Germinal center (tissue), 1 donor: ENCODE measurements at places on chromosomes 3 and 15.

DNA sequence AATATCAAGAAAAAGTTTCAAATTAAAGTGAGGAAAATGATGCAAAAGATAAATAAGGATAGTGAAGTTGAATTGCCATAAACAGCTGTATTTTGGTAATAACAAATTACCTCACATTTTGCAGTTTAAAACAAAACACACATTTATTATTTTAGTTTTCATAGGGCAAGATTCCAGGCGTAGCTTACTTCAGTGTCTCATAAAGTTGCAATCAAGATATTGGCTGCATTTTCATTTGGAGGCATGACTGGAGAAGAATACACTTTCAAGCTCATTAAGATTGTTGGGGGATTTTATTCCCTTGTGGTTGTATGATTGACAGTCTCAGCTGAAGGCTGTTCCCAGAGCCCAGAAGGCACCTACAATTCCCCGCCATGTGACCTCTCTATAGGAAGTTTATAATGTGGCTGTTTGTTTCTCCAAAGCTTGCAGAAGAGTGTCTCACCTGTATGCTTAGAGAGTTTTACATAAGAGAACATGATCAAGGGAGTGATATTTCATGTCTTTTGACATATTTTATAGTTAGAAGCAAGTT lies 151.4 kb downstream of the OTOL1 start:
- no peak for DNase-seq

GRCh38 chr3:152197937-152198336 lies 70.8 kb upstream of the MBNL1 start:
- no peak for DNase-seq

- DNase-seq = no peak
Observed at GRCh38 chr15:39657668-39658067, 76.8 kb downstream of the THBS1 start.

- peak; percentile 40 for DNase-seq
Observed at GRCh38 chr3:66276705-66277274, 56.0 kb downstream of the SLC25A26 start.

- no peak for DNase-seq
Observed at GRCh38 chr3:134642445-134643149, 8.2 kb downstream of the KY start.

DNA sequence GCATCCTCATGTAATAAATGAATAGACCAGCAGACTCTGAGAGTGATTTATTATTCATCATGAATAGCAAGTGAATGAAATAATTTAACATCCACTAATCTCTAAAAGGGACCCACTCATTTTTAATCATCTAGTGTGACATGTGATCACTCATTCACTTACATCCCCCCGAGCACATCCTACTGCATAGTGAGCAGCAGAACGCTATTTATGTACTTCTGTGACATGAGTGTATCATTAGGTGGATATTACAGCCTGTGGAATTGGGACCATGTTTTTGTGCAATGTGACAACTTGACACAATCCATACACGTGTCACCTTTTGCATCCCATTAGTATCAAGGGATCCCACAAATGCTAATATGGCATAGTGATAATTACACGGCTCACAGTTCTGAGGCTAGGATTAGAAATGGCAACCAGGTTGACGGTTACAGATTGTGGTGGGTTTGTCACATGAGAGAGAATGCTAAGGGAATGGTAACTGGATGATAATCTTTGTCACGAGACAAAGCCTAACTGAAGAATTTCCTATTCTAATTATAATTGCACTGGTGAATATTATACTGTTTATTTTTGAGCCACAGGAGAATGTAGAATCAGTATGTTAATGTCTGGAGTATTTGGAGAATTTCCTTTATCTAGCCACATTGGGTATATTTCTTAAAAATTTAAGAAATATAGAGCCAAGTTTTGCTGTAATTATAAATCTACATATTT lies 595.2 kb upstream of the TBL1XR1 start:
- DNase-seq = no peak

- DNase-seq = no peak
Observed at GRCh38 chr15:63683343-63683951, 86.3 kb downstream of the FBXL22 start.

GRCh38 chr15:66885281-66885915 lies 180.0 kb upstream of the SMAD3 start:
- no peak for DNase-seq

GRCh38 chr3:196202516-196202970 lies 8.7 kb downstream of the ZDHHC19 start:
- DNase-seq = no peak

DNA sequence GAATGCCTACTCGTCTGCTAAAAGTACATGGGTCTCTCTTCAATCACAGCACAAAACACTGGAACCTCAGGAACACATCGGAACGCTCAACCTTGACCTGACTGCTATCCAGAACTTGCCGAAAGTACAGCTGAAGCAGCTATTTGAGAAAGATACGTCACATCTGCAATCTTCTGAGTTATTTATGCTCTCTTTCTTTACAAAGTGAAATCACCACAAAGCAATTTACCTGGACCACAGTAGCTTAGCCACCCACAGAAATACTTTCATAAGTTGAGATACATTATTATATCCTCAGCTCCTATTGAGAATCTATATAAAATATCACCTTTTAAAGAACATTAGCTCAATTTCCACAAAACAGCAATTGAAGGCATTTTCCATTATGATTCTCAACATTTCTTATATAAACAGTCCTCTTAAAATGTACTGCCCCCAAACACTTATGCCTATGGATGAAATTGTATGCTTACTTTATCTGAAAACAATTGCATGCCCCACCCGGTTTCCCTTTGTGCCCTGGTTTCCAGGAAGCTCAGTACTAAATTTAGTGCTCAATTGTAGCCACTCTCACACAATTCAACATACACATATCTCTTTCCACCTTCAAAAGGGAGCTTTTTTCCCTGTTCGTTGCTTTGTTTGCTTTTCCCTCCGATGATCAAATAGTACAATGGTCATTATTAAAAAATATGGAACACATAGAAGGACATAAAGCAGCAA lies 31.8 kb downstream of the HEG1 start:
- no peak for DNase-seq

- DNase-seq = no peak
Observed at GRCh38 chr15:86572368-86572841, 492.7 kb downstream of the AGBL1 start.

DNA sequence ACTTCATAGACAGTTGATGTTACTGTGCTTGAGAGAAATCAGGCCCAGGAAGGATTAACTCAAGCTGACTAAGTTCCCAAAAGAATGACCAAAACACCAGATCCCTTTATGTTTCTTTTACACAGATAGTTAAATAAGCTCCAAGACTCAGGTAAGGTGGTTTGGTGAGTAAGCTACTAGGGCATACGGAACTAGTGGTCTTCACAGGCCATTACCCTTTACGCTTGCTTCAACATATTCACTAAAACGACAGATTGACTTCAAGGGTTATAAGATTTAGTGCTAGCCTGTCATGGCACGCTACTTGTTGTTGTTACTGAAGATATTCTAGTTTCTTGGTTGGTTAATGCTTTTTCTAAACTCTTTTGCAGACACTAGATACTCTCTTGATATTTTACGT lies 369.3 kb downstream of the LPP start:
- DNase-seq = no peak

DNA sequence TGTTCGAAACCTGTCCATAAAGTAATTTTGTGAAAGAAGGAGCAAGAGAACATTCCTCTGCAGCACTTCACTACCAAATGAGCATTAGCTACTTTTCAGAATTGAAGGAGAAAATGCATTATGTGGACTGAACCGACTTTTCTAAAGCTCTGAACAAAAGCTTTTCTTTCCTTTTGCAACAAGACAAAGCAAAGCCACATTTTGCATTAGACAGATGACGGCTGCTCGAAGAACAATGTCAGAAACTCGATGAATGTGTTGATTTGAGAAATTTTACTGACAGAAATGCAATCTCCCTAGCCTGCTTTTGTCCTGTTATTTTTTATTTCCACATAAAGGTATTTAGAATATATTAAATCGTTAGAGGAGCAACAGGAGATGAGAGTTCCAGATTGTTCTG lies 44.4 kb downstream of the AGTR1 start:
- no peak for DNase-seq

GRCh38 chr3:10549617-10550230 lies 44.3 kb upstream of the ATP2B2 start:
- no peak for DNase-seq

DNA sequence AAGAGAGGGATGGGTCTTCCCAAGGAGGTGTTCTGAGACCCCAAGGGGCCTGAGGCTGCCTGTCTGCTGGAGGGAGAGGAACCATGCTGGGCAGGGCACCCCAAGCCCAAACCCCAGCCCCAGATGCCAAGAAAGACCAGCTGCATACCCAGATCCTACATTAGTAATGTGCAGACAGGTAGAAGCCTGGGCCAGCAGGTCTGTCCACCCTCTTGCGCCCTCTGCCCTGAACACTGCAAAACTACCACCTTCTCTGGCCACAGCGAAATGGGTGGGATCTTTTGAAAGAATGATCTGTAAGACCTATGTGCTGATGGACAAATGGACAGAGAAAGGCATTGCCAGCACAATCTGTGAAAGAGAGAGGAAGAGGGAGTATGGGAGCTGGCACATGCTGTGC lies 283.2 kb downstream of the EPHB1 start:
- no peak for DNase-seq

DNA sequence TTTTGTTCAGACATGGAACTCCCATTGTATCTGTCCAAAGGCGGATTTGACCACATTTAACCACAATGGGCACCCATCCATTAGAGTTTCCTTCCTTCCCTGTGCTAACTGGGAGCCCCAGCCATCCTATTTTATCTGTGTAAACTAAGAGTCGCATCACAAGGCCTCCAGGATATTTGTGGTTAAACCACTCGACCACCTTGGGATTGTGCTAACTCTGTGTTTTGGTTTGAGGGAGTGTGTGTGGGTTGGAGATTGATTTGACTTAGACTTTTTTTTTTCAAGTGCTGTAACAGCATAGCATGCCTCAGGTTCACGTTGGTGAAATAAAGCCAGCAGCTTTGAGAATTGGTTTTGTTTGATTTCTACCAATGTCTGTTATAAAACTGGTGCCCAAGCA lies 100.4 kb upstream of the TP63 start:
- DNase-seq = no peak

GRCh38 chr15:95609096-95609495 lies 721.4 kb upstream of the NR2F2 start:
- DNase-seq = no peak

DNA sequence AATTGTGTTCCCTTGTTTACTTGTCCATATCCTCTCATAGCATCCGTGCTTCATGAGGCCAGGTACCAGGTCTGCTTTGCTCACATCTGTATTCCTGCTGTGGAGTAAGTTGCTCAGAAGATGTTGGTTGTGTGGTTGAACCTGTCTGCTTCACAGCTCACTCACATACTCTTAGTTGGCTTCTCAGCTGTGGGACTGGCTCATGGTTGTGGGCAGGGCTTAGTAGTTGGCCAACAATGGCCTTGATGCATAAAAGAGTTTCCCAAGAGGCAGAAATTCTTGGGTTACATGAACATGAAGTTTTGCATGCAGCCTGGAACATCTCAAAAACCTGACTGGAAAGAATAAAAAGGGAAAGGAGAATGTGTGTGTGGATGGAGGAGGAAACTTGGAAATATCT lies 17.0 kb downstream of the CELF6 start:
- no peak for DNase-seq

- no peak for DNase-seq
Observed at GRCh38 chr15:78082743-78083110, 5.2 kb upstream of the TBC1D2B start.

DNA sequence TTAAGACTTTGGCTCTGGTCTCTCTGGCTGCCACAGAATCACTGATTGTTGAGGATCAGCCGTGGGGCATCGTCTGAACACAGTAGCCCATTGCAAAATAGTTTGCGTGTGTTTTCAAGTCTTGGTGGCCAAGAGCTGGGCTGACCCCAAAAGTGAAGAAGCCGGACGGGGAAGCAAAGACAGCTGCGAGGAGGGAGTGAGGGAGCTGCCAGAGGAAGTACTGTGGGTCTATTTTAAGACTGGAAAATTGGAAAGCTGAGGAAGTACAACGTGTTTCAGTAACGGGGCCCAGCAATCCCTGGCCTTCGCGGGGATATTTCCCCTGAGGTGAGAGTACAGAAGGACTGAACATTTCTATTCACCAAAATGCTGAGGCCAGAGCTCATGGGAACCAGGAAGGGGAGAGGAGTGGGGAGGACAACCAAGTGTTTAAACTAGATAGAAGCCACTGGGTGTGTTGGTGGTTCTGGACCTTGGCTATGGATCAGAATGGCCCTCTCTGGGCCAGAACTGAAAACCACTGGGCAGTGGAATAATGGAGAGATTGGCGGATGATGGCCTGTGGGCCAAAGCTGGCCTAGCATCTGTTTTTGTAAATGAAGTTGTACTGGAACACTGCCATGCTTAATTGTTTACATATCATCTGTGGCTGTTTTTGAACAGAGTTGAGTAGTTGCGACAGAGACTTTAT lies 34.1 kb upstream of the LIMD1 start:
- no peak for DNase-seq

GRCh38 chr3:113179235-113179824 lies 32.0 kb upstream of the BOC start:
- no peak for DNase-seq

DNA sequence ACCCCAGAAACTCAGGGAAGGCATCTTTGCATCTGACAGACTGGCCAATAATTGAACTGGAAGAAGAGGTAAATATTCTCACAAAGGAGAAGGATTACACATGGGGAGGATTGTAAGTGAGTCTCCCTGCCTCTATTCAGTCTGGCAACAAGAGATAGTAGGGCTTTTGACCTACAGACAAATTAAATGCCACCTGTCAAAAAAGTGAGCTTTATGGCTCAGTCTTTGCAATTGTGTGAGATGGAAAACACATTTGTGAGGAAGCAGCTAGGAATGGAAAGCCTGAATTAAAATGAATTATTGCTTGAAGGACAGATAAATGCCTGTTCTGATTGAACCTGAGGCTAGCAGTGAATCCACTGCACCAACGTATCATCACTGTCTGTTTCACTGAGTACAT lies 173.3 kb upstream of the GOLIM4 start:
- DNase-seq = no peak

DNA sequence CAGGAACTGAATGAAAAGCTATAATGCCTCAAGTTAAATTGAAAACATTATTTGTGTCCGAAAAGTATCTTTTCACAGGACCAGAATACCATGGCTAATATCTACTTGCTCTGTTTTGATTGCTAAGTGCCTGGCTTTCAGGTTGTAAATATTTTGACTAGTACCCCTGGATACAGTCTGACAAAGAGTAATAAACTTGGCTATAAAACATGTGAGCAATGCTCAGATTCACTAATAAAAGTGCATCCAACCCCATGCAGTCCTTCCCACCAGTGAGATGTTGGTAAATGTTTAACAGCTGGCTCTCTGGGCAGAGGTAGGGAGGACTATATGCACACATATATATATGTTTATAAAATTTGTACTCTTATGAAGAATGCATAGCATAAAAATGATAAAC lies 281.8 kb upstream of the TGFBR2 start:
- DNase-seq = no peak

GRCh38 chr3:4021162-4021561 lies 221.9 kb downstream of the LRRN1 start:
- DNase-seq = no peak

- DNase-seq = no peak
Observed at GRCh38 chr3:108985844-108986243, 32.2 kb upstream of the GUCA1C start.
